ENCODE measurements at places on chromosomes 6 and 20.

GRCh38 chr20:41655962-41656618, 37.9 kb upstream of the CHD6 start:
- no peak for DNase-seq

- DNase-seq = no peak
These were observed 123.3 kb upstream of the SLC2A12 start for GRCh38 chr6:134175532-134176263.

- DNase-seq = no peak
These were observed 68.0 kb downstream of the PLAGL1 start for GRCh38 chr6:143940011-143940597.

GRCh38 chr6:35142588-35143569, 1.7 kb upstream of the TCP11 start:
- DNase-seq = no peak

DNA sequence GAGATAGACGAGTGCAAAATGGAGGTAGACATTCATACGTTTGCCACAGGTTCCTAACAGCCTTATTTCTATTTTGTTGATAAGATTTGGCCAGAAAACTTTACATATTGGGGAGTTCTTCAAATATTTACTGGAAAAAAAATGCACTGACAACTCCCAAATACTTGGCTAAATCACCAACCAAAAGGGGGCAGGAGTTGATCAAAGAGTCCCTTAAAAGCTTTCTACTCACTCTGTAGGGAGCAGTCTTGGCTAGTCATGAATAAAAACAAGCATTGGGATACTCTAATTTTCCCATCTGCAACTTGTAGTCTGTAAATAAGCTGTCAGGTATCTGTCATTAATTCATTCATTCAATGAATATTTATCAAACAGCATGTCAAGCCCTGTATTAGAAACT, 18.4 kb downstream of the TENT5A start:
- no peak for DNase-seq

DNA sequence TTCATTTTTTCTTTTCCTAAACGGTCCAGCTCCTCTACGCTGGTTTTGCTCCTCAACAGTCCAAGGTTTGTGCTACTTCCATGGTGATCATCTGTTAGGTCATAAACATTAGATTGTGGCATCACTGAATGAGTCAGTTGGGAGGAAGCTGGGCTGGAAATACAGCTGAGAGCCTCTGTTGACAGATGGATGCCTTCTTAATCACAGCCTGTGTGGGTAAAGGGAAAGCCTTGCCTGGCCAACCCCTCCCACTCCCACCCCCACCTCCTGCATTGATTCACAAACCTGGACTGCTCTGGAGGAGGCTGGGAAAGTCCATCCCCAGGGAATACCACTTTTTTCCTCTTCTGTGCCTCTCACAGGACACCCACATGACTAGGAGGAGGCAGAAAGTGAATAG, 180.6 kb upstream of the CCN2 start:
- no peak for DNase-seq

DNA sequence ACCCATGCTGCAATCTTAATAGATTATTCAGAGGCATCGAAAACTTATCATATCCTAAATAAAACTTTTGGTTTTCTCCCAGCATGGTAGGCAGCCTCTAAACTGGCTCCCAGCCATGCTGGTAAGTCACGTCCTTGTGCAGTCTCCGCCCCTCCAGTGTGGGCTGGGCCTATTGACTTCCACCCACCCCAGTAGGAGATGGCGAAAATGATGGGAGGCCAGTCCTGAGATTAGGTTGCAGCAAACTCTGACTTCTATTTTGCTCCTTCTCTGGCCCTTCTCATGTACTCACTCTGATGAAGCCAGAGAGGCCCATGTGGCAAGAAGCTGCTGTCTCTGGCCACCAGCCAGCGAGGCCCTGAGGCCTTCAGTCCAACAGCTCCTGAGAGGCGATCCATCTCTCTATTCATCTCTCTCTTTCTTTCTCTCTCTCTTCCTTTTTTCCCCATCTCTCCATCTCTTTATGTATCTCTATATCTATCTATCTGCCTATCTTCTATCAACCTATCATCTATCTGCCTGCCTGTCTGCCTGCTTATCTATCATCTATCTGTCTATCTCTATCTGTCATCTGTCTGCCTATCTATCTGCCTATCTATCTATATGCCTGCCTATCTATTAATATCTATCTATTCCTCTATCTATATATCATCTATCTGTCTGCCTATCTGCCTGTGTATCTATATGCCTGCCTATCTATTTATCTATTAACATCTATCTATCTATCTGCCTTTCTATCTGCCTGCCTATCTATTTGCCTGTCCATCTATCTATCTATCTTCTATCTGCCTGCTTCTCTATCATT, 52.7 kb upstream of the STX16 start:
- no peak for DNase-seq

- no peak for DNase-seq
These were observed 76.9 kb downstream of the NCOA3 start for GRCh38 chr20:47578543-47578942.

- no peak for DNase-seq
These were observed 938.6 kb downstream of the C6orf118 start for GRCh38 chr6:164370773-164371172.
